ENCODE measurements at places on chromosomes 5 and 9.
A peak's percentile ranks its signal among the peaks of the same experiment; 100 is the strongest.

GRCh38 chr9:119369680-119370366, 588 bp upstream of the BRINP1 start:
- no peak for DNase-seq

DNA sequence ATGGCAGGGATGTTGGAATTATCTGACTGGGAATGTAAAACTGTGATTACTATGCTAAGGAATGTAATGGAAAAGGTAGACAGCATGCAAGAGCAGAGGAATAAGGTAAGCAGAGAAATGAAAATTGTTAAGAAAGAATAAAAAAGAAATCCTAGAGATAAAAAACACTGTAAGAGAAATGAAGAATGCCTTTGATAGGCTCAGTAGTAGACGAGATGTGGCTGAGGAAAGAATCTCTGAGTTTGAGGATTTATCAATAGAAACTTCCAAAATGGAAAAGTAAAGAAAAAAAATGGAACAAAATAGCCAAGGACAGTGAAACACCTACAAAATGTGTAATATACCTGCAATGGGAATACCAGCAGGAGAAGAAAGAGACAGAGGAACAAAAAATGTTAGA, 468.5 kb upstream of the PIK3R1 start:
- no peak for DNase-seq

GRCh38 chr5:54637654-54638053, 120.1 kb downstream of the SNX18 start:
- DNase-seq, result no peak

- peak; percentile 60 for DNase-seq
Measured at GRCh38 chr5:135822959-135823358, 11.5 kb upstream of the SLC25A48 start.

GRCh38 chr9:98031935-98032334, 24.6 kb upstream of the NANS start:
- no peak for DNase-seq

DNA sequence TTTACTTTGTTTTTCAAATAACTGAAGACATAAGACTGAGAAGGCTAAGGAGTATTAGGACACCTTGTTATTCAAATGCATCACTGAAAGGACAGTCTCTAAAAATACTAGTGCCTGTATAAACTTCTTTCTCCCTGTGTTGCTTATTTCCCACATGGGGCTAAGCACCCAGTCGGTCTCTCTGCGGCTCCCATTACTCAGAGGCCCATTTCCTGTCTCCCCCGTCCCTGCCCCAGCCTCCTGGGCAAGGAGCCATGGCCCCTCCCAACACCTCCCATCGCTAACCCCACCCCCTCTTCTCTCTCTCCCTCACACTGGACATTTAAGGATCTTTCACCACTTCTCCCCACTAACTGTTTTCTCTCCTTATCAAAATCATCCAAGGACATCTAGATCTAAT, 81.9 kb downstream of the EBF1 start:
- DNase-seq, result no peak

- DNase-seq, result no peak
Measured at GRCh38 chr9:123753016-123753415, 176.9 kb downstream of the DENND1A start.

DNA sequence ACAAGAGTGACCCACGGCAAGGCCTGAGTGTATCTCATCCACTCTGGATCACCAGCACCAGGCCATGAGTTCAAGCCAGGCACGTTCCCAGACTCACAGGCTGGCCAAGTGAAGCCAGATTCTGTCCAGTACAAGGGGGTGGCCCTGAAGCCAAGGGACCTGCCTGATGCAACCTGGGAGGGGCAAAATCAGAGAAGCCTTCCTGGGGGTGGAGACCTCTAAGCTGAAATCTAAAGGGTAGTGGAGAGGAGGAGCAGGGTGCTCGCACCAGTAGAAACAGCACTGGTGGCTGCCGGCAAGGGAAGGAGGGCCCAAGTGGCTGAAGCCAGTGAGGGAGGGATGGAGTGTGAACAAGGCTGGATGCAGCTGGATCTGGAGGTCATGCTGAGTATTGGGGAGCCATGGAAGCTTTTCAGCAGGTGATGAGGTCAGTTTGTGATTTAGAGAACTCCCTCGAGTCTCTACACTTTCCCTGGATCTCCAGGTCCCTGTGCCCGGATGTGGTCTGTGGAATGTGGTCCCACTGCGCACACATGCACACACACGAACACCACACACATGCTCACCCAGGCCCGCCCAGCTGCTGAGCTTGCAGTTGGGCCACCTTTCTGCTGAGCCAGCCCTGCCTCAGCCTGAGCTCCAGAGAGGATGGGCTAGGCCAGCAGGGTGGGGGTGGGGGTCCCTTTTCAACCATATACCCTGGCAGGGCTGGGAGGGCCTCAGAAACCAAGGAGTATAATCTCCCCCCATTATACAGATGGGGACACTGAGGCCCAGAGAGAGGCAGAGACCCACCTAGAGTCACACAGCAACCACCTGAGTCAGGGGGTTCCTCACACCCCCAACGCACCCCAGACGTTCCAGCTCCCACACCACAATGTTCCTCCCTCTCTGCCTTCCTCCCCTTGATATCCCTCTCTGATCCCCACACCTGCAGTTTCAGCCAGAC, 1.6 kb downstream of the PIP5KL1 start:
- no peak for DNase-seq

GRCh38 chr5:114839360-114839759, 330.3 kb downstream of the TRIM36 start:
- no peak for DNase-seq

DNA sequence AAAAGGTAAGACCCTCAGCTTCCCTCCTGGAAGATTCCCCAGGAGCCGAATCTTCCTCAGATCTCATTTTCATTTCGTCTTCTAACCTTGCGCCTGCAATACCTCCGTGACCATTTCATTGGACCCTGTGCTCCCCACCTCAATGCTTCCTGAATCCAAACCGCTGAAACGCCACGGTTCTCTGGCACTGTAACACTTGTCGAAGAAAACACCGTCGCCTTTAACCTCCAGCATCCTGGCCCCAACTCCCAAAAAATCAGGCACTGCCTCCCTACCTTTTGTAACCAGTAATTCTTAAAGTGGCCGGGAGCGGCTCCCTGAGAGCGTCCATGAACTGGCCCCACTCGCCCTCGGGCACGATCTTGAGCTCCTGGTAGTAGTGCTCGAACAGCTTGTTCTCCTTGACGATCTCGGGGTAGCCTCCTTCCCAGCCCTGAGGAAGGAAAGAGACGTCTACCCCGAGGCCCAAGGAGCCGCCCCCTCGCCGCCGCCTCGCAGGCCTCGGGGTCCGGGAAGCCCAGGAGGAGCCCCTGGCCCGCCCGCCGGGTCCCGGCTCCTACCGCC, 438 bp downstream of the NSUN2 start:
- no peak for DNase-seq
